ENCODE measurements at places on chromosomes 12 and 14. TPM values are rescaled to one million over a fixed set of nuclear protein-coding genes. Genes with fewer than 3 reads are reported as not detected.

DNA sequence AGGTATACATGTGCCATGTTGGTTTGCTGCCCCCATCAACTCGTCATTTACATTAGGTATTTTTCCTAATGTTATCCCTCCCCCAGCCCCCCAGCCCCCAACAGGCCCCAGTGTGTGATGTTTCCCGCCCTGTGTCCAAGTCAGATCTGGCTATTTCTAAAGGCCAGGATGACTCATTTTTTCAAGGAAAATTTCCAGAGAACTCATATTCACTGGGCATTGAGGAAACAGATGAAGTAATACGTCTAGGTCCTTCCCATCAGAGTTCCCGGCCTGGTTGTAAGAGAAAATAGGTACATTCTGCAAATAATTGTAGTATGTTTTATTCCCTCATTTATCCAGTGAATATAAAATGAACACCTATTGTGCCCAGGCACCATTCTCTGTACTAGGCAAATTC lies 345.2 kb downstream of the BCL11B start:
- no peak for DNase-seq

DNA sequence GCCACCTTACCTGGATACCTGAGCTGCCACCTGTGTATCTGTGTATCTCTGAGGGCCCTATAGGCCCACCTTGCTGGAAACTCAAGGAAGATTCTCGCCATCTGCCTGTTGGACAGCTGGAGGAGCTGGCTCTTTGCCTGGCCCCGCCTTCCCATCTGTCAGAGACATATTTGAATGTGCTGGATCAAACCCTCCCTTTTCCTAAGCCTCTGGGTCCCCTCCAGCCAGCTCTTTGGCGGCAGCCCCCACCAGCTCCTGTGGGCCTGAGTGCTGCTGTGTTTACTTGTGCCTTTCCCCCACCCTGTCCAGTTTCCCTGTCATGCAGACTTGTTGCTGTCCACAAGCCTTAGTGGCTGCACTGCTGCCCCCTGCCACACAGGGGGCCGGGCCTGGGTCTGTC lies 55.9 kb upstream of the SRSF5 start:
- DNase-seq: no peak

The CCDC177 gene
- 0.05 TPM for total RNA-seq

The TMEM179 gene
- total RNA-seq: 0.32 TPM

The INSM2 gene
- total RNA-seq: 0.27 TPM
